ENCODE measurements at places on chromosomes 11 and 22. TPM values are rescaled to one million over a fixed set of nuclear protein-coding genes. Genes with fewer than 3 reads are reported as not detected.

The OR51B5 gene
- not detected for total RNA-seq

The OR51B6 gene
- total RNA-seq: not detected

The SLC22A12 gene
- not detected for total RNA-seq

The DEUP1 gene
- total RNA-seq: not detected

The SORL1 gene
- under 0.01 TPM for total RNA-seq

The ENTHD1 gene
- total RNA-seq: not detected

The MUC6 gene
- not detected for total RNA-seq

The OR10D3 gene
- total RNA-seq: not detected

The LUZP2 gene
- not detected for total RNA-seq

The FOLR1 gene
- not detected for total RNA-seq

The AIFM3 gene
- total RNA-seq: under 0.01 TPM

The ADSL gene
- total RNA-seq: 132 TPM

The CARD16 gene
- total RNA-seq: 65.6 TPM

The CCDC116 gene
- 0.13 TPM for total RNA-seq

The CREB3L1 gene
- under 0.01 TPM for total RNA-seq

The FOLH1 gene
- under 0.01 TPM for total RNA-seq

The P4HA3 gene
- 77.2 TPM for total RNA-seq

The OR8G5 gene
- total RNA-seq: not detected

The OR8D4 gene
- not detected for total RNA-seq

The TECTA gene
- total RNA-seq: 0.63 TPM

The MPPED2 gene
- 0.39 TPM for total RNA-seq

The C11orf87 gene
- not detected for total RNA-seq

The SLC17A6 gene
- total RNA-seq: not detected

The KCNJ1 gene
- total RNA-seq: 0.13 TPM

The APOA4 gene
- not detected for total RNA-seq

The GLB1L2 gene
- 0.39 TPM for total RNA-seq

The PATE2 gene
- total RNA-seq: 0.13 TPM

The KAT5 gene
- total RNA-seq: 38.4 TPM

The KDELR3 gene
- 32.9 TPM for total RNA-seq

The CARD18 gene
- not detected for total RNA-seq

The IGLL1 gene
- total RNA-seq: not detected

The OR9I1 gene
- total RNA-seq: not detected

The SCN4B gene
- total RNA-seq: under 0.01 TPM

The MRGPRX3 gene
- total RNA-seq: 0.51 TPM

The SHISAL1 gene
- total RNA-seq: under 0.01 TPM

The CCDC73 gene
- total RNA-seq: not detected

The GLB1L3 gene
- not detected for total RNA-seq

The OR4D6 gene
- total RNA-seq: not detected

The MS4A6A gene
- 0.63 TPM for total RNA-seq

The UBQLN3 gene
- total RNA-seq: not detected

The RAD9A gene
- total RNA-seq: 5.3 TPM

The BTG4 gene
- total RNA-seq: not detected

The GLYATL1 gene
- not detected for total RNA-seq

The ROBO4 gene
- total RNA-seq: 278 TPM

The P2RX3 gene
- not detected for total RNA-seq

The OAF gene
- 21.7 TPM for total RNA-seq

The CCDC88B gene
- total RNA-seq: 1.8 TPM
